ENCODE measurements at places on chromosomes 11 and 22.

DNA sequence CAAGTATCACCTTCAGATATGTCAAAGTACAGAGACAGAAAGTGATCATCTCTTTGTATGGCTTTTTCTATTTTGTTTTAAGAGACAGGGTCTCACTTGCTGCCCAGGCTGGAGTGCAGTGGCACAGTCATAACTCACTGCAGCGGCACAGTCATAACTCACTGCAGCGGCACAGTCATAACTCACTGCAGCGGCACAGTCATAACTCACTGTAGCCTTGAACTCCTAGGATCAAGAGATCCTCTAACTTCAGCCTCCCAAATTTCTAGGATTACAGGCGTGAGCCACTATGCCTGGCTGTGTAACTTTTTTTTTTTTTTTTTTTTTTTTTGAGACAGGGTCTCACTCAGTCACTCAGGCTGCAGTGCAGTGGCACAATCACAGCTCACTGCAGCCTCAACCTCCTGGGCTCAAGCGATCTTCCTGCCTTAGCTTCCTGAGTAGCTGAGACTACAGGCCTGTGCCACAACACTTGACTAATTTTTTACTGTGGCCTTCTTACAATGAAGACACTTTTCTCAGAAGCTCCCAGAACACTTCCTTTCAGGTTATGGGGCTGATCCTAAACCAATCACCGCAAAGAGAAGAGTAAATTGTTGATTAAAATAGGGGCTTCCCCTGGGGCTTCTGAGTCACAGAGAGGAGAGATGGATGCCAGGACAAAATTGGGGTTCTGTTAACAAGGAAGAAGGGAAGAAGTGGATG, 9.0 kb upstream of the HIKESHI start:
- DNase-seq: no peak

GRCh38 chr11:47337229-47337924, 15.1 kb downstream of the MYBPC3 start:
- DNase-seq: no peak

DNA sequence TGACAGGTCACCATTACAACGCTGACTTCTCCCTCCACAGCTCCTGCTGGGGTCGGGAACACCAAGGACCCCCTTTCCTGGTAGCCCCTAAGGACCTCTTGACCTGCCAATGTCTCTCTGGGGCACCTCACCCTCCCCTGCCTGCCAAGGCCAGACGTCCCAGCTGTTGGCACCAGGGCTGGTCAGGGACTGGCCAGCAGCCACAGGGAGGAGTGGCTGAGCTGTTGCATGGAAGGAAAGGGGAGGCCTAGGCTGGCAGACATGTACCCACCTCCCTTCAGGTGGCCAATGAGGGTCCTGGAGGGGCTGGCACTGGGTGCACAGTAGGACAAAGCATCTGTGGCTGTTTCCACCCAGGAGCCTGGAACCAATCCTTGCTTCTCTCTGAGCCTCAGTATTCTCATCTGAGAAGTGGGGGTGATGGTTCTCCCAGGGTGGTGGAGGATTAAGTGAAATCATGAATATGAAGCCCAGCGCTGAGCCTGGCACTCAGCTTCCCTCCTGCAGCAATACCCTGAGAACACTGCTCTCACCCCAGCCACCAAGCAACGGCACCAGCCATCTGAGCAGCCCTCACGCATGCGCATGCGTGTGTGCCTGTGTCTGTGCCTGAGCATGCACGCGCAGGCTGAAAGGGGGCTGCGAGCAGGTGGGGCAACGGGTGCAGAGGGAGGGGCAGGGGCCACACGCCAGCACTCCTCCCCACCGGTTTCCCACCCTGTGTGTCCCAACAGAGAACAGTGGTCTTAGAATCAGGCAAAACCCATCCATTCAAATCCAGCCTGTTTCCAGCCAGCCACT, 5.9 kb downstream of the KCNJ4 start:
- DNase-seq: no peak

DNA sequence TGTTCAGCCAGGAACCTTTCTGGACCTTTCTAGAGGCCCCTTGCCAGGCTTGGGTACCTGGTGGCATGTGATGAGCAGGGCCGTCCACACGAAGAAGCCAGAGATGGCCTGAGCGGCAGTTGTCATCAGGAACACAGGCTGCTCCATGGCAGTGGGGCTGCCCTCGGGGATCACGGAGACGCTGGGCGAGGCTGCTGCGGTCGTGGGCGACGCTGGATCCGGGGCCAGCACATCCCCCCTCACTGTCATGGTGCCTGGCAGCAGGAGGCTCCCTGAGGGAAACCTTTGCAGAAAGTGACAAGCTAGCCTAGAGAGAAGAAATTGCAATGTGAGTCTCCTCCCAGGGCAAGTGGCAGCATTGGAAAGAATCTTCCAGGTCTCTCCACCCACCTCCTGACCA, 25.1 kb downstream of the TMEM184B start:
- no peak for DNase-seq

- DNase-seq: no peak
Observed at GRCh38 chr11:62048100-62048499, 75.7 kb upstream of the INCENP start.

GRCh38 chr11:45921561-45922424, 663 bp upstream of the LARGE2 start:
- DNase-seq: peak; percentile 51

- no peak for DNase-seq
Observed at GRCh38 chr11:118047749-118048148, 29.1 kb upstream of the TMPRSS4 start.

DNA sequence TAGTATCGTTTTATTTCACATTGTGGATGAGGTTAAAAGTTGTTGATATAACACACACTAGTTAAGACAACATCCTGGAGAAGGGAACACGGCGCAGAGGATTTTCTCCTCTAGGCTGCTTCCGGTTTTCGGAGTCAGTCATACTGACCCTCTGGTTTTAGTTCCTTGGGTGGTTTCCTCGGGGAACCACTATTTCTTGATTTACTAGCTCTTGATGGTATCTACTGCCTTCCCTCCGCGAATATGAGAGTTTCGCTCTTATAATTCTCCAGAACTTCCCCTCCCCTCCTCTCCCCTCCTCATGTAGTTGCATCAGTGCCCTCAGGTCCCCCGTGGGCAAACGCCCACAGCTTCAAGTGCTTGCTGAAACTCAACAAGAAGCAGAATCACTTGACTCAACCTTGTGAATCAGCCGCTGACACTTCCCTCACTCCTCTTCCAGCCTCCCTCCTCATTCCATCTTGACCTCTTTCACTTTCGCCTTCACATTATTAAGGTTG, 15.9 kb upstream of the APOBEC3A start:
- no peak for DNase-seq

DNA sequence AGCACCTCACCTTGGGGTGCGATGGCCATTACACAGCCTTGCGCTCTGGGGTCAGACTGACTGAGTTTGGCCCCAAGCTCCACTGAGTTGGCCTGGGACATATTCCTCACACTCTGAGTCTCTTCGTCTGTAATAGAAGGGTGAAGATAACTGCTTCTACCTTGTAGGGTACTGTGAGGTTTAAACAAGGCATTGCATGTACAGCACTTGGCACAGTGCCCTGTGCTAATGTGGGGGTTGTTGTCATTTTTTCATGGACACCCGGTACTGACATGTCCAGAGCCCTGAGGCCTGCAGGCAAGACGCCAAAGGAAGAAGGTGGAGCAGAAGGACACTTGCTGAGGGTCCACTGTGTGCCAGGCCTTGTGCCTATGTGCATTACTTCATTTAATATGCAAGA, 50.7 kb downstream of the OTOG start:
- no peak for DNase-seq

GRCh38 chr11:58674609-58675008, 52.1 kb downstream of the CNTF start:
- no peak for DNase-seq

DNA sequence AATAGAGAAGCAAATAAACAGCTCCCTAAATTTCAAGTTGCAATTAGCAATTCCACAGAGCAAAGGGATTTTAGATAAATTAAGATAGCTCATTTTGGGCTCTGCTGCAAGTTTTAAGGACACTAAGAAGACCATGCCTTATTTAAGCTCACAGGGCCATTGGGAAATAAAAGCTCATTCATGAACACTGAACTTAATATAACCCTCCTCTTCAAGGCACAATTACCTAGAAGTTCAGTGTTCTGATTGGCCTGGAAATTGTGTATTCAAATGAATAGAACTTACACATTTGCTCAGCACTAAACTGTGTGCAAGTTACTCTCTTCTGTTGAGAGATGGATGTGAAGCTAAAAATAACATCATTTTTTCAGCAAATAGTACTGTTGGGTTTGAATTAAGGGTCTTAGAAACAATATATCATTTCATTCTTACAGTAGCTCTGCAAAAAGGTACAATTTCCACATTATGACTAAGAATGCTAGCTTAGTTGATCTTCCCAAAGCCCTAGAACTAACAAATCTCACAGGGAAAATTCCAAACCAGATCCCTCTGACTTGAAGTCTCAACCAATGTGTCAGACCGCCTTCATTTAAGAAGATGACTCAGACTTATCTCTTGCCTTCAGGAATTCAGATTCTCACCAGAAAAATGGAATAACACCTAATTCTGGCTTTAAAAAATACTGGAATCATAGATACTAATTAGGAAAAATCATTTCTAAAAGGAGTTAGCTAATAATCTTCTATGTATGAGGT, 87.4 kb upstream of the LRRC55 start:
- no peak for DNase-seq

GRCh38 chr11:124791626-124792341, 8.4 kb downstream of the MSANTD2 start:
- no peak for DNase-seq

GRCh38 chr22:44448271-44448830, 49.7 kb downstream of the RTL6 start:
- no peak for DNase-seq

- no peak for DNase-seq
Observed at GRCh38 chr11:108873310-108873709, 208.4 kb downstream of the DDX10 start.

DNA sequence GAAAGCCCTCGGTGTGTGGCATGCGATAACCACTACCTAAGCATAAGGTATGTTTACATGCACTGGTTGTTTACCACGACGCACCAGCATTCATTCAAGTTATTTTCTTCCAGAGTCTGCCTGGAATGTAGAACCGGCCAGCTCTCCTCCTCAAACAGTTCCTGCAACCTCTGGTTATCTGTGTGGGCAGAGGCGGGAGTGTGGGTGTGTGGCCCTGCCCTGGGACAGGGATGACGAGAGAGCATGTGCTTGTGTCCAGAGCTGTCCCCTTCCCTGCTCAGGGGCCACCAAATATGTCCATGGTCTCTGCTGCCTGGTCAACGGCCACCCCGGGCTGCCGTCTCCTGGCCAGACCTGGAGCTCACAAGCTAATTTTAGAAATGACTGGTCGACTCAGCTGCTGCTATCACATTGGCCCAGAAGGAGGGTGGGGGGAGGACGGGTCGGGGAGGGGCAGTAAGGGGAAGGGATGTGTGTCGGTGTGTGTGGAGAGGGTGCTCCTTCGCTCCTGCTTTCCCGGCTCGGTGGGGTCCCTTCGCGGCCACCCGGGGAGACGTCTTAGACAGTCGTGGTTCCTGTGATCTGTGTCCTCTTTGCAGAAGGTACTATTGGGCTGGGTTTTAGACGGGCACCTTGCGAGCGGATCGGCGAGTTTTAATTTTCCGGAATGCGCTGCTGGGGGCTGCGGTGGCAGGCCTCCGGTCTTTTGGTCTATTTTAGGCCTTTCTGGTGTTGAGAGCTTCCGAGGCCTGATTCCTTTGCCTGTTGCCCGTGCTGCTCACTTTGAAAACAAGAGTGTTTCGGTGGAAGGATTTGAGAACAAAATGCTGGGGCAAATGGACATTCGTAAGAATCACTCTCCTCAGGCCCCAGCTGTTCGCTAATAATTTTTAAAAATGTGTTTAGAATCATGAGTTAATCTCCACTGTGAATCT, at the start of gene MYO18B:
MYO18B (plus strand) TSS at position 497 of the 935 bp plus-strand sequence. CDS start 18,905 bp downstream, outside the sequence.
- DNase-seq: no peak

GRCh38 chr11:63915961-63916836, 765 bp downstream of the RCOR2 start:
- no peak for DNase-seq

DNA sequence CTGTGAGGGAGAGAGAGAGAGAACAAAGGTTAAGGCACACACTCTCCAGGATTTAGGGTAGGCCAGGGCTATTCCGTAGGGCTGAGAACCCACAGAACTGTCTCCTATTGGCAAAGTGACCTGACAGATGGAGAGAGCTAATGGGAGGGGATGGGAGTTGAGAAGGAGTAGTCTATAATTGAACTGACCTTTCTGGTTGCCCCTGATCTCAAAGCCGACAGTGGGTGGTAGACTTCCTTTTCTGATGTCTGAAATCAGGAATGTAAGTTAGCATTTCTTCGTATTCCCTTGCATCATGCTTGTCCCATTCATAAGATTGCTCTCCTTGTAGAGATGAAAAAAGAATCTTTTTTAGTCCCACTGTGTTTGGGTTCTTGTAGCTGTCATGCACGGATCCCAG, 210.1 kb downstream of the NTM start:
- DNase-seq: no peak

DNA sequence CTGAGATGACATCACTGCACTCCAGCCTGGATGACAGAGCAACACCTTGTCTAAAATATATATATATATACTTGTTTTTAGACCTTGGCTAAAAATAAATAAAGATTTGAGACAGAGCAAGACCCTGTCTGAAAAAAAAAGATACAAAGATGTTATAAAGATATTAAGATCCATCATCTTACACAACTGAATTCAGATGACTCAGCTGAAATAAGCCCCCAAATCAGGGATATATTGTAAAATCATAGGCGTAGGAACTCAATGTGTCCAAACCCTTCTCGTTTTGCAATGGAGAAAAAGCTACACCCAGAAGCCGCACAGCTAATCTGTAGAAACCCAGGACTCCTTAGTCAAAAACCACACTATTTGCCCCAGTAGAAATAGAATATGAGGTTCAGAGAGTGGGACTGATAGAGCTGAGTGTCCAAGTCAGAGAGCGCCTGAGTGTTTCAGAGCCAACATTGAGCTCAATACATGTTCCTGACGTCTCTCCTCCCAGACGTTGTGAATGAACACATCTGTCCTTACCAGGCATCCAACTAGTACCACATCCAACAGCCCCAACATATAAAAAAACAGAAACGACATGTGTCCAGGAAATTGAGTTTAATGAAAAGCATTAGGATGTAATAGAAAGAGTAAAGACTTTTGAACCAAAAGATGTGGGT, 207.9 kb upstream of the BLID start:
- no peak for DNase-seq

DNA sequence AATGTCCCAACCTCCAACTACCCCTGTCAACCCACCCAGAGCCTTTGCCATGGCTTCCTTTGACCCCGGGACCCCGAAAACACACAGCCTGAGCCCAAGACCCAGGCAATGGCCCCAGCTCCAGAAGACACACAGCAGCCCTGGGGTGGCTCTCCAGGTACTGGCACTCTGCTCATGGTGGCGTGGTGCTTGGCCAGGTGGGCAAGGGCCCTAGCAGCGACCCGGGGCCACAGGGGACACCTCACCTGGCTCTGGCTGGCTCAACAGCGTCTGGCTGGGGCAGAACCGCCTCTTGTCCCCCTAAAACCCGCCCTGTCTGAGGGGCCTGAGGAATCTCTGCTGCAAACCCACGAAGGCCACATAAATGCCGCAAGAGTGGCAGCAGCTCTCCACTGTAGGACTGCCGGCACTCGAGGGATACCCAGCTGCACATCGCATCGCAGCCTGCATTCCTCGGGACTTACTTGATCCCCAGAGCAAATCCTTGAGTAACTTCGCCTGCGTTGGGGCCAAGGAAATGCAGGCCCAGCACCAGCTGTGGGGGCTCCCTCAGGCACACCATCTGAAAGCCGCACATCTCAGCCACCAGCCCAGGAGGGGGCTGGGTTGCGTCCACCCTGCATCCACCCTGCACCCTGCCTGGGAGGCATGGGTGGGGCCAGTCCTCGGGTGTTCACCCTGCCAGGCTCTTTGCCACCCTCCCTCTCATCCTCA, 23.1 kb upstream of the GNB1L start:
- no peak for DNase-seq

- no peak for DNase-seq
Observed at GRCh38 chr11:39365809-39366436, 2093.5 kb downstream of the LRRC4C start.

Measured in NCI-H187 treated with DMSO at 0.1 percent for 48 hours (cell line).